ENCODE measurements at places on chromosomes 7 and 10. TPM values are rescaled to one million over a fixed set of nuclear protein-coding genes. Genes with fewer than 3 reads are reported as not detected.

DNA sequence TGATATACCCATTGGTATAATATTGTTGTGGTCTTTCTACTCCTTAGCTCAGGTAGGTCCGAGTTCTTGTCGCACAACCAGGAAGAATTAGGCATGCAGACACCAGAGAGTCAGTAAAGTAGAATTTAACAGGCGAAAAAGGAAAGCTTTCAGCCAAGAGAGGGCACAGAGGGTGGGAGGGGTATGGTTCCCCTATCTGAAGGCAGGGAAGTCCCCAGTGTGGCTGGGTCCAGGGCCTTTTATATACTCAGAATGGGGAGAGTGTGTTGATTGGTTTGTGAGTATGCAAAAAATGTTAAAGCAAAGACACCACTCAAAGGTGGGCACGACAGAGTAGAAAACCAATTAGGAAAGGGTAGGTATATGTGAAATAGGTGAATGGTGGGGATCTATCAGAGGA is 53.9 kb downstream of the IMMP2L start:
- DNase-seq, result no peak

The RNF32 gene
- 0.31 TPM for total RNA-seq

The AZGP1 gene
- total RNA-seq, result not detected

GRCh38 chr10:91683975-91684374 is 51.1 kb upstream of the PPP1R3C start:
- DNase-seq, result no peak

The MYOZ1 gene
- not detected for total RNA-seq

GRCh38 chr7:85167636-85168035 is 19.2 kb downstream of the SEMA3D start:
- no peak for DNase-seq

GRCh38 chr10:110758128-110758765 is 113.5 kb upstream of the PDCD4 start:
- DNase-seq, result no peak

DNA sequence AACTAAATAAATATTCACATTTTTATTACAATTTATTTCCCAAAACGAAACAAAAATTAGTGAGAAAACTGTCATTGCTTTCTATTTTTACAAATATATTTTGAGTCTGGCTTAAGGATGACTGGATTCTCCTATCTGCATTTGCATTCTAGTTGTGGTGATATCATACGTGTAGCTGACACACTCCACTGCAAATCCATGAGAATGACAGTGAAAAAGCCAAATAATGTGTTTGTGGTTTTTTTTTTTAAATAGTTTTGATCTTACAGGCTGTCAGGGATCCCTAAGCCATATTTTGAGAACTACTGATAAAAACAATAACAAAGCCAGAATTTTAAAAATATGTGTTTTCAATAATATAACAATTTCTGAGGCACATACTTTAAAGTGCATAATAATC is 5.8 kb upstream of the STAMBPL1 start:
- DNase-seq, result no peak

DNA sequence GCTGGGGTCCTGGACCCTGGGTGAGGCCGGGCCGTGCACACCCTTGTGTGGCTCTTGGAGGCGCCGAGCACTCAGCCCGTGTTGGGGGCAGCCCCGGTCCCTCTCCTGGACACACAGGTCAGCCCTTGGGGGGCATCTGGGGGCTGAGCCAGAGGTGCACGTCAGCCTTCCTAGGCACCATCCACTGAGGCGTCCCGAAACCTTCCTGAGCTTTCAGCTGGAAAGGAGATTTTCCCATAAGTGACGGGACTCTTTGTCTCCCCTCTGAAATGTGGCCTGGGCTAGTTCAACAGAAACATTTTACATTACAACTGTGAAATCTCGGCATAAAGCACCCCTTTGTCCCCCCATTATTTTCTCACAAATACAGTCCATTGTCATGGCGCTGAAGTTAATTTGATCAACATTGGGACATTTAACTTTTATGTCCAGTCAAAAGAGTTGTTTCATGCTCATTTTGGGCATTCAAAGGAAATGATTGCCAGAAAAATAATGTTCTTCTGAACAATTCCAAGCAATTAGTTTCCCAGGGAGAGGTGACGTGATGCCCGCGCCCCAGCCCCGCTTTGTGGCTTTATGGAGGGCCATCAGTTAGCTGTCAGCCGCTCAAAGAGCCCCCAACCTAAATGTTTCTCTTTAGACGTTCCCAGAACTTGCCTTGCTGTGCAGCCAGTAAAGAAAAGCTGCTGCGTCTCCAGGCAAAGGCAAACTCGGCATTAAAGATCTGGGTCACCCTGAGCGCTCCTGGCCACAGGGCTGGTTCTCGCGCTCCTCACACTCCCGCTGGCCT is 70.8 kb downstream of the NKX6-2 start:
- DNase-seq, result no peak

Data from activated naive CD4-positive, alpha-beta T cell treated with anti-CD3 and anti-CD28 coated beads for 36 hours (primary cell).